ENCODE measurements at places on chromosomes 4 and X. TPM values are rescaled to one million over a fixed set of nuclear protein-coding genes. Genes with fewer than 3 reads are reported as not detected.

- DNase-seq: no peak
Observed at GRCh38 chr4:169234137-169234855, 36.5 kb downstream of the SH3RF1 start.

GRCh38 chr4:181671672-181672071 is 571.5 kb upstream of the TENM3 start:
- no peak for DNase-seq

- DNase-seq: no peak
Observed at GRCh38 chrX:68196939-68197791, 236.1 kb downstream of the OPHN1 start.

DNA sequence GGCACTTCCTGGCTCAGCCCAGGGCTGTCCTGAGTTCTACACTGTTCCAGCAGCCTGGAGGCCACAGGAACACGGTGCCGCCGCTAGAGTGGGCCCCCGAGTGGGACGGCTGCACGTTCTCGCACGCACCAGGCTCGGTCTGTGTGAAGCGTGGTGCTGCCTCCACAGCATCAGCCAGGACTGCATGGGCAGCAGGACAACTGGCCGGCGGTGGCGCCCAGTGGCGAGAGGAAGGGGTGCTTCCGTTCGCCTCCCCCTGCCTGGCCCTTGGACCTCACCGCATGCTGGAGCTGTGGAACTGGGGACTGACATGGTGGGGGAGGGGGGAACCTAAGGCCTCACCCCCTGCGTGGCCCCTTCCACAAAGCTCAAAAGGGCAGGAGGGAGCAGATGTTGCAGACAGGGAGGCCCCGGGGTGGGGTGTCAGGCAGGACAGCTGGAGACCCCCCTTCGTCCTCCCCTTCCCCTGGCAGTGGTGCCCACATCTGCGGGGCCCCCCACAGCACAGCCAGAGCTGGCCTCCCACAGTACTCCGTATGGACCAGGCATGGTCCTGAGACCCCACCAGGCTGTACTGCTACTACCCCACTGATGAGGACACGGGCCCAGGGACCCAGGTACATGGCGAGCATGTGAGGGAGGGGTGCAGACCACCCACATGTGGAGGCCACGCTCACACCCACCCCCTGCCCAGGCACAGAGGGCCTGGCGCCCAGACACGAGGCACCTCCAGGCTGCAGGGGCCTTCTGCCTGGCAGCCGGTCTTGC is 58.5 kb downstream of the ACOX3 start:
- no peak for DNase-seq

DNA sequence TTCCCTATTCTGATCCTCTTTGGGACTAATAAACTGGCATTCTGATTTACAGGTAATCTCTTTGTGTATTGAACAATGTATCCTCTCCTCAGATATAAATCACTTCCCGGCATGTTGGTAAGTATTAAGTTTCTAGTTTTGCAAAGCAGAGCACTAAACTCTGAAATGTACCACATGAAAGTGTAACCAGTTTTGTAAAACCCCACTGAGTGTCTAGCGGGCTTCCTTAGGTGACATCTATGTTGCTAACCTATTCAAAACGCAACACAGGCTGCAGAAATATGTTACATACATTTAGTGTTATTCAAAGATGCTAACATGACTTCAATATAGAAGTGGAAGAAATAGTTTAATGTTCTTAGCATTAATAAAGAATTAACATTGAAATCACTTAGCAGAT is 25.2 kb downstream of the DNAJB14 start:
- DNase-seq: no peak

Gene CNKSR2
- total RNA-seq: 13.5 TPM

- DNase-seq: no peak
Observed at GRCh38 chr4:169385376-169385775, 114.6 kb upstream of the SH3RF1 start.

Gene RHOXF1
- total RNA-seq: not detected

DNA sequence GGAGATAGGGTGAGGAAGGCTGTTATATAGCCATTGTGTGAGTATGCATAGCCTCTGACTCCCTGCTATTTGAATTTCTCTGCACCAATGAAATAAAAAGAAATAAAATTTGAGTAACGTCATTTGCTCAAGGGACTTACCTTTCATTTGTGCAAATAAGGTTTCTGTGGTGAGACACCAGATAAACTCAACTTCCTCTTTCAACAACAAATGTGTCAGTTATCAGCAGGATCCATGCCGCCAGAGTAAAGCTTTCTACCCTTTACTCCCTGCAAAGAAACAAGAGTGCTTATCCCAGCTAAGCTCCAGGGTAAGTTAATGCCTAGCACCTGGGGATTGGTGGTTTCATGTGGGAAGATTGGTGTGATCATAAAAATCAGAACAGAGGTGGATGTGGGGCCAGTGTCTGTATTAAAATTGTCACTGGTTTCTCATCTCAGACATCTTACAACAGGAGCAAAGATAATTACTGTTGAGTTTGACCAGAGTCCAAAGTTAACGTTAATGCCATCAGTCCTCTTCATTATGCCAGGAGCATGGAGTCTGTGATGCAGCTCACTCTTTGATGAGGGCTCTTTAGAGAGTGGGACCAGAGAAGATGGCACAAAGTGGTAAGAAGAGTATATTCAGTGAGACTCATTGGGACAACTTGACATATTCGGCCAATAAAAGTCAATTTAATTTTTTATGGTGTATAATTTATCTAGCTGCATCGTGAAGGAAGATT is at the start of gene P2RY10:
Gene P2RY10, plus strand, starts transcription at position 206 of the 727 bp plus-strand sequence. CDS start 15,130 bp downstream, outside the sequence.
- DNase-seq: no peak

Data from type B pancreatic cell (in vitro differentiated cells).